Endothelial cell (in vitro differentiated cells): ENCODE measurements at places on chromosomes 6 and 20.

- no peak for DNase-seq
Observed at GRCh38 chr6:44298864-44299263, 14.3 kb downstream of the AARS2 start.

DNA sequence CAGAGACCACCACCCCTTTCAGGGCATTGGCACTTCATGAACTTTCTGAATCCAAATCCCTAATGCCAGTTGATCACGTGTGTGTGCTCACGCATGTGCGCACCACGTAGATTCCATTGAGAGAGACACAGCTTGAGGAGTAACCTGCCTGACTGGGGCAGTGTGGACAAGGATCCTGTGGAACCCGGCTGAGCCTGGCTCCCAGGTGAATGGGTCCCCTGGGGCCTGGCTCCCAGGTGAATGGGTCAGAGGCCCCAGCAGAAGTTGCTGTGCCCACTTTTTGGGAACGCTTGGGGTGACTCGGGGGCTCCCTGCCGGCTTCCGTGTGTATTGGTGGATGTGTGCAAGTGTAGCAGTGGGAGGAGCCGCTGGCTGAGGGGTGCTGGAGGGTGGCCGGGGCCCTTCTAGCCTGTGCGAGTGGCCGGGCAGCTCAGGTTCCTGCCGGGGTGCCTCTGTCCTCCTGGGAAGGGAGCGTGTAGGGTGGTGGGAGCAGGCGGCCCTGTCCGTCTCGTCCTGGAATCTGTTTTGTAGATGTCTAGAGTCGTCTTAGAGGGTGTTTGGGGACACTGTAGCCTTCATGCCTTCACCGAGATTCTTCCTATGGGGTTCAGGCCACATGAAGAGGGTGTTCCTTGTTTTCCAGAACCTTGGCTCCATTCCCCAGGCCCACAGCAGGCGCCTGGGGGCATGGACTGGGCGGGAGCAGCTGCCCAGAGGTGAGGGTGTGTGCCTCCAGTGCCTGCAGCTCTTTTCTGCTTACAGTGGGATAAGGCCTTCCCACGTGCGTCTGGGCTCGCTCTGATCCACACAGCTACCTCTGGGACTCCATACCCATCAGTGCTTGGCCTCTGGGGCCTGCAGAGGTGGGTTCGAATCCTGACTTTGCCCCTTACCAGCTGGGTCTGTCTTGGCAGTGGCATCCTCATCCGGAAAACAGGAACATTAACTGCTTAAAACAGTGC, 3.2 kb downstream of the RBM38 start:
- DNase-seq: no peak

DNA sequence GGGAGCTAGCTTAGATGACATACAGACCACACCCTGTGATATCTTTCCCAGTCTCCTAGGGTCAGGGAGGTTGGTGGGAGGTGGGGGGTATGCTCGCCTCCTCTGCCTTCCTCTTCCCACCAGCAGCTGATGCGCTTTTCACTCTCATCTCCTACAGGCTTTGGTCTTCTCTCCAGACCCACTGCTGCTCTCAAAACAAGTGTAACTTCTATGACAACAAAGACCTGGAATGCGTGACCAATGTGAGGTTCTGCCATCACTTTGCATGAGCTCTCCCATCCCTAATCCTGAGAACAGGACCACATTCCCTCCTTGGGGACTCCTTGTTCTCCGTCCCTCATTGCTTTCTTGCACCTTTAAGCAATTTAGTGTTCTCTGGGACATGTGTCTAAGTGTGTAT, 2.7 kb downstream of the CTSA start:
- DNase-seq: no peak

- no peak for DNase-seq
Observed at GRCh38 chr6:11714798-11715285, 63.8 kb downstream of the ADTRP start.

- DNase-seq: no peak
Observed at GRCh38 chr6:6417475-6417874, 97.0 kb upstream of the F13A1 start.

- no peak for DNase-seq
Observed at GRCh38 chr6:169171951-169172350, 81.7 kb downstream of the THBS2 start.

DNA sequence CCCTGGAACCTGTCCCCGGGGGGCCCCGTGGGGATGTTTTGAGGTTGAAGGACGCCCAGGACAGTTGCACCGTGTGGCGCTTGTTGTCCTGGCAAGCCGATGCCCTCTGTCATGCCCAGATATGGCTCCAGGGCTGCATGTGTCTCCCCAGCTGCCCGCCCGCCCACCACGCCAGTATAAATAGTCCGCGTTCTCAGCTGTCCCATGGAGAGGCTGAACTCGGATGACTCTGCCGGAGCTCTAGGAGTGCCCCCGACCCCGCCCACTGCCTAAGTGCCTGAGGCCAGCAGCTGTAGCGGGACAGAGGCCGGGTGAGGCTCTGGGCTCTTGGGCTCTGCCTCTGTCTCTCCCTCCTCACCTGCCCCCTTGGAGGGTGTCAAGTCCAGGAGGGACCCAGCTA, 83.0 kb upstream of the GATA5 start:
- no peak for DNase-seq
